ENCODE measurements at places on chromosomes 2 and 18.

- no peak for DNase-seq
Observed at GRCh38 chr2:204796581-204796980, 251.3 kb downstream of the PARD3B start.

- no peak for DNase-seq
Observed at GRCh38 chr2:127155028-127155581, 48.2 kb upstream of the BIN1 start.

DNA sequence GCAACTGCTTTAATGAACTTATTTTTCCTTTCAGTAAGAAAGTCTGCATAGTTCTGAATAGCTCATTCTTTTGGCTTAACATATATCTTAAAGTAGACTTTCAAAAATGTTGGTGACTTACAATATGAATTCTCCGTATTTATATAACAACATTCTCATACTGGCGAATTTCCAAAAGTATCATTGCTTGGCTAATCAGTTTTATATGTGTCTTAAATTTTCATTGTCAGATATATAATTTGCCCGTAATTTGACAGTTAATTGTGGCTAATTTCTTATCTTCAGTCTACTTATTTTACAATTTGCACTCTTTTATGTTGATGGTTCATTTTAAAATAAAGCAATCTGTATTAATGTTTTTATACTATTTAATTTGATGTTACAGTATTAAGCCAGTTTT, 144.9 kb downstream of the ATP9B start:
- no peak for DNase-seq

DNA sequence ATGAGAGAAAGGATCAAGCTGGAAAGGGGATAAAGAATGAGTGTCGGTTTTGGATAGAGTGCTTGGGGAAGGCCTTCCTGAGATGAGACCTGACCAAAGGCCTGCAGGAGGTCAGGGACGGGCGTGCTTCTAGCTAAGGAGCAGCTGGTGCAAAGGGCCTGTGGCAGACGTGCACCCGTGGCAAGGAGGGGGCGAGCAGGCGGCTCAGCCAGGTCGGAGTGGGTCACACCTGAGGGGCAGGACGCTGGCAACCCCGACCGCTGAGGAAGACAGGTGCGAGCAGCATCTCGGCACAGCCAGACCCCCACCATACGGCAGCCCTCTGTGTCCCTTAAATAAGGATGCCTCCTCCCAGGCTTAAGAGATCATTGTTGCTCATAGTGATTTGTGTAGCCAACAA, 48.1 kb downstream of the ODC1 start:
- no peak for DNase-seq

- DNase-seq: no peak
Observed at GRCh38 chr2:33765122-33765521, 166.0 kb upstream of the FAM98A start.

All from NCI-H524 (cell line).